ENCODE measurements at places on chromosomes 7 and 10. TPM values are rescaled to one million over a fixed set of nuclear protein-coding genes. Genes with fewer than 3 reads are reported as not detected.

The HKDC1 gene
- total RNA-seq: 11.1 TPM

The AGAP9 gene
- 8.0 TPM for total RNA-seq

The TUBAL3 gene
- total RNA-seq: not detected

The CPA2 gene
- total RNA-seq: not detected

The HOXA3 gene
- not detected for total RNA-seq

The CABCOCO1 gene
- not detected for total RNA-seq

The CYP2C19 gene
- not detected for total RNA-seq

The PHF14 gene
- 31.1 TPM for total RNA-seq

The GRIFIN gene
- not detected for total RNA-seq

The HMX2 gene
- not detected for total RNA-seq

DNA sequence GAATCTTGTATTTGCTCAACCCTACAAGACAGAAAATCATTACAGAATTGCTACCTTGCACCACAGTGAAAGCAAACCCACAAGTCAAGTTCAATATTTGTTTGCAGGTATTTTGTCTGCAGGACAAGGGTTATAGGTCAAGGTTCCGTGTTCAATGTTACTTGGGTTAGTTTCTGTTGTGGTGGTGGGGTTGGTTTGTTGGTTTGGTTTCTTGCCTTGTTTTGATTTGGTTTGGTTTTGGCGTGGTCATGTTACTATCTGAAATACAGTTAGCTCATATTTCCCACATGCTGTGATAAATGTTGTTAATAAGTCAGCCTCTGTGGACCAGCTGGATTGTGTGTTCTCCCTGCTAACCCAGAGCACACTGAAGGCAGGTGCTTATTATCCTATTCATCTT, 75.6 kb upstream of the INSIG1 start:
- no peak for DNase-seq

DNA sequence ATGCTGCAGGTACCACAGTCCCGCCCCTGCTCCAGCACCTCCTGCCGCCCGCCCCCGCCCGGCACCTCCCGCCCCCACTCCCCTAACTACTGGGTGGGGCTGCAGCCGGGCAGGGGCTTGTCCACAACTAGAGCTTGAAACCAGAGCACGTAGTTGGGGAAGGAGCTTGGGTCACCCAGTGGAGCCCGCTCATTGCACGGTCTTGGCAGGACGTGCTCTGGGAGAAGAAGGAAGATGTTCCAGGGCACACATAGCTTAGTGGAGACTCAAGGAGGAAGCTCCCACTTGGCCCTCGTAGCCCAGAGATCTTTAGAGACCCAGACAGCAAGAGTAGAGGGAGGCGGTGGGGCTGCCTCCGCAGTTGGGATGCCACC, 692 bp downstream of the IGFBP1 start:
- no peak for DNase-seq

GRCh38 chr7:17007841-17008240, 126.1 kb upstream of the AGR3 start:
- DNase-seq: no peak

GRCh38 chr7:137038706-137039105, 170.3 kb downstream of the CHRM2 start:
- DNase-seq: no peak

DNA sequence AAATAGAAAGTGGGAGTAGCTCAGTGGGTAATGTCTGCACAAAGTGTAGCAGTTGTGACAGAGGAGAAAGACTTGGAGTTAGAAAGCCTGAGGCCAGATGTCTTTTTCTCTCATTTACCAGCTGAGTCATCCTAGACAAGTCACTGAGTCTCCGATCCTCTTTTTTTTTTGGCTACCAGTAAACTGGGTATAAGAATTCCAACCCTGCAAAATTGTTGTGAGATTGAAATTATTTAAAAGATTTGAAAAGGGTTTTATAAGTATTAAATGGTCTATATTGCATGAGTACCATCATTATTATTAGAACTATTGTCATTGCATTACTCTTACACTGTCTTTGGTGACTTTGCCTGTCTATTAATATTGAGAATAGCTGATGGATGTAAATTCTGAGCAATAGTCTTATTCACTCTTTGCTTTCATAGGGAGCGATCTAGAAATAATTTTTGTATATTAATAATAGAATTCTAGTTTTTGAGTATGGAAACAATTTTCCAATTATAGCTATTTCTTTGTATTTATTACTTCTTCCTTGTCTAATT, 74.0 kb downstream of the ARID5B start:
- no peak for DNase-seq

GRCh38 chr10:88408096-88408495, 175.0 kb downstream of the RNLS start:
- no peak for DNase-seq

DNA sequence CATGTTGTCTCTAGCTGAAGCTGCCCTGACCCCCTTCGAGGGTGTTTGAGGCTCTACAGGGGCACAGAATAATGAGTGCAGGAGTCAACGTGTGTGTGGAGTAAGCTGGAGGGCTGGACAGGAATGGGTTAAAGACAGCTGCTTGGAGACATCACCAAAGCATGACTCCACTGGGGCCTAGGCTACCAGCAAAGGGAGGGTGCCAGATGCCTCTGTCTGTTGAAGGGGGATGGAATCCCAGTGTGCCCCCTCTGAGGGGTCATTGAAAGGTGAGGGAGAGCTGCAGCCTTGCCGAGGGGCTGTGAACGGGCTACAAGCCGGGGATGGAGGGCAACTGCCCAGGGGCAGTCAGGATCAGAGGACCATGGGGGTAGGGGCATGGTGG, 51.7 kb upstream of the PODXL start:
- DNase-seq: no peak

DNA sequence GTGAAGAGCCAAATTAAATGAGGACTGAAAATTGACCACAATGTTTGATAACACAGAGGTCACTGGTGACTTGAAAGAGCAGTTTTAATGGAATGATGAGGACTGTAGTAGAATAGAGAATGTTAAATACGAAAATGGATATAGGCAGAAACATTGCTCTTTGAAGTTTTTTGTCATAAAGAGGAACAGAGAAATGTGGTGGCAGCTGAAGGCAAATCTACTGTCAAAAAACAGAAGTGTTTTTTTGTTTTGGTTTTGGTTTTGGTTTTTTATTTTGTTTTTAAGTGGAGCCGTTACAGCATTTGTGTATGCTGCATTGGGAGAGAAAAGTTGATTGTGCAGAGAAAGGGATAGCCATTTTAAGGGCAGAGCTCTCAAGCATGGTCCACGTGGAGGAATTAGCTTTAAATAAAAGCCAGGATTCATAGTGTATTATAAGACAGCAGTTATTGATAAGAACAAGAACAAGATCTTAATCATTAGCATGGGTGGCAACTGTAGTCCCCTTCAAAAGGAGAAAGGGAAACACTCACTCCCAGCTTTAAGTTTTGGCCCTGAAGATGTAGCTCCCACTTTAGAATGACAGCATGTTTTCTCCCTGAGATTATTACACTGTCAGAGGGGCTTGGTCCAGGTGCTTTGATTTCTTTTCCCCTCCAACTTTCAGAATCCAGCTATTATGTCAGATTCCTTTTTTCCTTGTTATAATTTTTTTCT, 156.7 kb upstream of the BET1 start:
- DNase-seq: no peak

- DNase-seq: no peak
These were observed 20.5 kb upstream of the GSDME start for GRCh38 chr7:24777806-24778205.

DNA sequence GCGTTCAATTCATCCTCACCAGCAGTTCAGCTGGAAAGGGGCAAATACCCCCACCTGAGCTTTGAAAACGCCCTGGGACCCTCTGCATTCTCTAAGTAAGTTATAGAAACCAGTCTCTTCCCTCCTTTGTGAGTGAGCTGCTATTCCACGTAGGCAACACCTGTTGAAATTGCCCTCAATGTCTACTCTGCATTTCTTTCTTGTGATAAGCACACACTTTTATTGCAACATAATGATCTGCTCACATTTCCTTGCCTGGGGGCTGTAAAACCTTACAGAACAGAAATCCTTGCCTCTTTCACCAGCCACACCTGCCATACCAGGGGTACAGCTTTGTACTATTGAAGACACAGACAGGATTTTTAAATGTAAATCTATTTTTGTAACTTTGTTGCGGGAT, 155.8 kb upstream of the LANCL2 start:
- no peak for DNase-seq

GRCh38 chr7:18702071-18702829, 206.7 kb downstream of the HDAC9 start:
- DNase-seq: no peak

DNA sequence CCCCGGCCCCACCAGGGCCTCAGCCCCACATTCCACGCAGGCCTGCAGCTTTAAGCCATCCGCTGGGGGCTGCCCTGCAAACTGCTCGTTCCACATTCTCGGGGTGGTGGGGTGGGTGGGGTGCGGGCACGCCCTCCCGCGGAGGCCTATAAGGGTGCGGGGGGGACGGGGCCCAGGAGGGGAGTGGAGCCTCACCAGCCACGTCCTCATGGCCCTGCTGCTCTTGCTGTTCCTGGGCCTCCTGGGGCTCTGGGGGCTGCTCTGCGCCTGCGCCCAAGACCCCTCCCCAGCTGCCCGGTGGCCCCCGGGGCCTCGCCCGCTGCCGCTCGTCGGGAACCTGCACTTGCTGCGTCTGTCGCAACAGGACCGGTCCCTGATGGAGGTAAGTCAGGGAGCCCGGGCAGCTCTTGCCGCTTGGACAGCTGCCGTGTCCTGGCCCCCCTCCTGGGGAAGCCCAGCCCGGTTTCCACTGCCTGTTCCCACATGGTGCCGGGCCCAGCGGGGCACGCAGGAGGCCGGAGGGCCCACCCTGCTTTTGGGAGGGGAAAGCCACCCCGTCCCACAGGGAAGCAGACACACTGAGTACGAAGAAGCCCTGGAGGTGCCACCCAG, at the start of gene CYP2W1:
TSS of gene CYP2W1 (plus strand) at position 178 of the 612 bp plus-strand sequence. CDS start at position 209, 31 bp downstream.
- no peak for DNase-seq

- DNase-seq: no peak
These were observed 109.6 kb downstream of the TCERG1L start for GRCh38 chr10:131201741-131202515.

DNA sequence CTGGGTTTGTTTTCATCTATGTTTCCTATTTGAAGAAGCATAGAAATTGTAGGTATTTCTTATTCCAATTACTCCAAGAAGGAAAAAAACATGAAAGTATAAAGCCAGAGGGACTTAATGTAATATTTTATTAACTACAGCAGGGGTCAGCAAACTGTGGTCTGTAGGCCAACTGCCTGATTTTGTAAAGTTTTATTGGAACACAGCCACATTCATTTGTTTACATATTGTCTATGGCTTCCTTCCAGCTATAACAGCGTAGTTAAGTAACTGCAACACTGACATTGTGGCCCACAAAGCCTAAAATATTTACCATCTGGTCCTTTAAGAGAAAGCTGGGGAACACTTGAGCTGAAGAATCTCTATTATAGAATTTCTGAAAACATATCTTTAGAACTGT, 306.2 kb downstream of the BICC1 start:
- DNase-seq: no peak

- DNase-seq: no peak
These were observed 8.5 kb downstream of the GPER1 start for GRCh38 chr7:1096156-1097119.

- no peak for DNase-seq
These were observed 219.1 kb downstream of the TCF7L2 start for GRCh38 chr10:113169111-113169510.

DNA sequence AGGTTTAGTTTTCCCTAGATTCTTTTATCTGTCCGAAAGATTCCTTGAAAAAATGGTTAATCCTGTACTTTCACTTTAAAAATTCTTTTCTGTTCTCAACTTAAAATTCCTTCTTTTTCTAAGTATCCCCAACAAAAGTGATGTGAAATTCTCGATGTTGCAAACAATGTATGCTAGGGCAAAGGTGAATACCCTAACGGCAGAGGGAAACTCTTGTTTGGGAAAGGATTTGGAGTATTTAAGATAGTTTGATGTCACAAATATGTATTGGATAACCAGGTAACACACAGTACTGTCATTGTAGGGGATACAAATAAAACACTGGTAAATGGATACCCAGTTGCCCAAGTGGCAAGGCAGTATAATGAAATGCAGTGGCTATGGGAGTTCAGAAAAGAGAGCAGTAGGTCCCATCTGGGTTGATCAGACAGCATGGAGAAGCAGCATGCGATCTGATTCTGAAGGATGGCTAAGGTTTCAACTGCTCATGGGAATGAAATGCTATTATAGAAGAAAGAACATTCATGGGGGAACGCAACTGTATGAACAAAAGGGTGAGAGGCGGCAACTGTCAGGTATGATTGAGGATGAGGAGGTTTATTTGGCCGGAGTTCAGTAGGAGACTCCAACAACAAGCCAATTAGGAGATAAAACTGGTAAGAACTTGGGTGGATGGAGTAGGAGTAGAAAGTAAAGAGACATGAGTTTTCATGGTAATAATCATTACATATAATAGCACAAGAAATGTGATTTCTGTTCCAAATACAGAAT, 3.2 kb upstream of the EPC1 start:
- DNase-seq: no peak

DNA sequence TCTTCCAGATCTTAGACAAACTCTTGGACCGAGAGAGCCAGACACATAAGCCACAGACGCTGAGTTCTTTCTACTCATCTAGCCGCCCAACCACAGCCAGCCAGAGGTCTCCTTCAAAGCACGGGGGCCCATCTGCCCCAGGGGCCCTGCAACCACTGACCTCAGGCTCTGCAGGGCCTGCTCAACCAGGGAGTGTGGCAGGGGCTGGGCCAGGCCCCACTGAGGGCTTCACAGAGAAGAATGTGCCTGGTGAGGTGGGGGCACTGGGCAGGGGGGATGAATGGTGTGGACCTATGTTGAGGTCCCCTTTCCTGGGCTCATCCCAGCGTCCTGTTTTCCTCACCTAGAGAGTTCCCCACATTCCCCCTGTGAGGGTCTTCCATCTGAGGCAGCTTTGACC, 11.4 kb downstream of the ZSWIM8 start:
- no peak for DNase-seq

- DNase-seq: no peak
These were observed 417.0 kb downstream of the CALN1 start for GRCh38 chr7:71995111-71995510.

- DNase-seq: no peak
These were observed 431.3 kb downstream of the GALNT17 start for GRCh38 chr7:71563276-71563675.

DNA sequence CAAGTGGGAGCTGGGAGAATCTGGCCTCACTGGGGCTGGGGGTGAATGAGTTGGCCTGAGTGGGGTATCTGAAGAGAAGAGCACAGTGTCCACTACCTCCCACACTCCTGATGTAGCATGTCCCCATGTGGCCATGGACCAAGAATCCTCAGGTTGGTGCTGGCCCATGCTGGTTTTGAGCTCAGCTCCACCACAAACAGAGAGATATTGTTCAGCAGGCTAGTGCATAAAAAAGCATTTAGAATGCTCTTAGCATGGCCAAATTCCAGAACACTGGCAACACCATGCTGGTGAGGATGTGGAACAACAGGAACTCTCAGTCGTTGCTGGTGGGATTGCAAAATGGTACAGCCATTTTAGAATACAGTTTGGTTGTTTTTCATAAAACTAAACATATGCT, 61.4 kb downstream of the FRMPD2 start:
- no peak for DNase-seq

- no peak for DNase-seq
These were observed 229.3 kb downstream of the AUTS2 start for GRCh38 chr7:69827558-69827957.

DNA sequence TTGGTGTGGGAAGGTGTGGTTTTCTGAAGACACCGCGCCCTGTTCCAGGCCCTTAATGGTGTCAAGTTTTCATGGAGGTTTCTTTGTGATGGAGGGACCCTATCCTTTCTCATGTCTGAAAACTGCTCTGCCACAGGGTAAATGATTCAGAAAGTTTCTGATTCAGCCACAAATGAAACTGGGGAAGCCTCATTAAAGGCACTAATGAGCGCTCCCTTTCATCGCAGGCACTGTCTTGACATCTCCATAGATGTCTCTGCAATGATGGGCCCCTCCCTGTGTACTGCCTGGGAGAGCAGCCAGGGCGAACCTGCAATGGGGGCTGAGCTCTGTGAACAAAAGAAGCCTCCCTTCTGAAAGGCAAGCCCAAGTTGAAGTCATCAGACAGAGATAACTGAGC, 355.3 kb downstream of the PRPF18 start:
- no peak for DNase-seq
